ENCODE measurements at places on chromosomes 4 and X.

DNA sequence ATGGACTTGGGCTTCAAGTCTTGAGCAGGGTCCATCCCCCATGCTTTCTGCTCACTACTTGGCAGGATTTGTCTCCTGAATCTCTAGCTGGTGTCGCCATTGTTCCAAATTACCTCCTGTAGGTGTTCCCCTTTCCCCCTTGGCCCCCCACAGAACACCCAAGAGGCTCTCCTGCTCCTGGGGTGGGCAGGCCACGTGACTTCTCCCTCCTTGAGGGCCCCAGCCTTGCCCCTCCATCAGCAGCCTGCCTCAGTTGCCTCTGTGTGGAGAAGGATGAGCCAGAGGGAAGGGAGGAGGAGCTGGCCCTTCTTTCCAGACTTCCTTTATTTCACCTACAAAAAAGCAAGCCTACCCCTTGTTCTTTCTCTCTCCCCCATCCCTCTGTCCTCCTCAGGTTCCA is 1.8 kb downstream of the GPR78 start:
- DNase-seq = no peak

- DNase-seq = no peak
Measured at GRCh38 chr4:82809619-82810018, 11.0 kb upstream of the SCD5 start.

DNA sequence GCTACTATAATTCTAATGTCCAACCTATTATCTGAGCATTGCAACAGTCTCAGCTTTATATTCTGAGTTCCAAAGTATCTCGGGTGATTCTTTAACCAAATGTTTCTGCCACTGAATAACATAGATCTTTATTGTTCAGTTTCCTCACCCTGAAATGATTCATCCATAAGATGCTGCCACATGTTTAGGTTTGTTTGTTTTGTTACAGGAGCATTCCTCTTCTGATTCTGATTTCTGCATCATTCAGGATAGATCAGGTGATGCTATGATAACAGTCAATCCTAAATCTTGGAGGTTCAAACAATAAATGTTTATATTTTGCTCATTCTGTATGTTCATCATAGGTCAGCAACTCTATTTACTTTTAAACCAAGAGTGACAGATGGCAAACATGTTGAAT is 927.6 kb downstream of the PCDH7 start:
- no peak for DNase-seq

DNA sequence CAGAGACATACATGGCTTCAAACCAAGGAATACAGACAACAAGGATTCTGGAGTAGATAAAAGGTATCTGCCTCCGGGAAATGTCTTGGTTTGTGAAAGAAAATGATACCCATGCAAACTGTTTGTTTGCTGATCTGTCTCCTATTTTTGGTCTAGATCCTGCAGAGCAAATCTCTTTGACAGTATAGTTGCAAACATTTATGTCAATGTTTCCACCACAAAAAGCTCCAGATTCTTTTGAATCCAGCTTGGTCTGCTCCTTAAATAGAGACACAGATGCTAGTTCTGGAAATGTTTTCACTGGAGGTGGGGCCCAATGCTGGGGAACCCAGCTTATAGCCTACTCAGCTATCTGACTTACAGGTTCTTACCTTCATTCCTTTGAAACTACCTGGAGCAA is 119.7 kb downstream of the ATG4A start:
- DNase-seq = no peak

- DNase-seq = no peak
Measured at GRCh38 chrX:101639583-101639982, 20.1 kb downstream of the ARMCX2 start.

- no peak for DNase-seq
Measured at GRCh38 chr4:158122501-158122900, 50.3 kb downstream of the GASK1B start.

DNA sequence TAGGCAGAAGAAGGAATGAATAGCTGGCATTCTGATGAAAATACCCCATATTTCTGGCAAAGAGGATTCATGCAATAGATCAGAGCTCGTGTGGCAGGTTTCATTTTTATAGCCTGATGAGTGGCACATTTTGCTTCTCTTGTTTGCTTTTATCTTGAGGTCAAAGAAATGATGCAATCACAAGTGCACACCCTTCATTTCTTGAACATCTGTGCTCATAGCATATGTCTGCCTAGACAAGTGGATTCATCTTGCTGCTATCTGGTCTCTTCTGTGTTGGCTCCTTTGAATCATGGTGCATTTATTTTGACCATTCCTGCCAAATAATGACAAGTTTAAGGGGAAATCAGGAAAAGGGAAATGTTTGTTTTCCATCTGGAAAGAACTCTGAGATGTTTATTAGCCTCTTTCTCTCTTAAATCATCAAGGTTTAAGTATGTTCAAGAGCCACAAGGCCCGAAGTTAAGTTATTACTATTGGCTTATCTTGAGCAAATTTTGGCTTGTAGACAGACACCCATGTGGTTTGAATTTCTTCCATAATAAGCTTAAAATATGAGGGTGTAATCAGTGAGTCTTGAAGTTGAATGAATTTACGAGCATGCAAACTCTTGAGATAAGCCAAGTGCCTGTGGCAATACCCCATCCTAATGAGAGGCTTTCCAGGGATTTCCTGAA is 59.3 kb upstream of the HS3ST1 start:
- DNase-seq = peak; percentile 68

DNA sequence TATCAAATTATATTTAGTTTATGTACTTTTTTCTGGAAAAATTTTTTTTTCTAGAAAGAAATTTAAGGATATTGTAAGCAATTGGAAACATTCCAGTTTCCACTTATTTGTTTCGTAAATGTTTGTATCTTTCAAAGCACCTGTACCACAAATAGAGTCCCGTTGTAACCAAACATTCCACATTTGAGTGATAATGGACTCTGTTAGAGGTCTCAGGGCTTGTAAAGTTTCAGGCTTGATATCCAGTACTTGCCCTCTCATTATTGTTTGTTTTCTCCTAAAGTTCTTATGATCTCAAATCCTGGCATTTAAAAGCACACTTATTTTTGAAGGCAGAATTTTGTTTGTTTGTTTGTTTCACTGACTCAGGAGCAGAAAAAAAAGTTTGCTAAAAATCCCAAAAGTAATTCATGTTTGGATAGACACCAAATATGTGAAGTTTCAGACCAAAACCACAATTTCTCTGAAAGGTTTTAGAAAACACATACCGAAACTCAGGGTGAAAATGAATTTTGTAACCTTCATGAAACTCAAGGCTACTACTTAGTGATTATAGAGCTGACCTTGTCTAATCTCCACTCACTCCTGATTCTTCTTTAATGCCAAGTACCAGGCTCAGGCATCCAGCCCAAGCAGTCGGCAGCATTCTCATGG is 5.7 kb upstream of the TMEM192 start:
- DNase-seq = no peak

- DNase-seq = no peak
Measured at GRCh38 chr4:23897564-23898109, 7.8 kb upstream of the PPARGC1A start.

DNA sequence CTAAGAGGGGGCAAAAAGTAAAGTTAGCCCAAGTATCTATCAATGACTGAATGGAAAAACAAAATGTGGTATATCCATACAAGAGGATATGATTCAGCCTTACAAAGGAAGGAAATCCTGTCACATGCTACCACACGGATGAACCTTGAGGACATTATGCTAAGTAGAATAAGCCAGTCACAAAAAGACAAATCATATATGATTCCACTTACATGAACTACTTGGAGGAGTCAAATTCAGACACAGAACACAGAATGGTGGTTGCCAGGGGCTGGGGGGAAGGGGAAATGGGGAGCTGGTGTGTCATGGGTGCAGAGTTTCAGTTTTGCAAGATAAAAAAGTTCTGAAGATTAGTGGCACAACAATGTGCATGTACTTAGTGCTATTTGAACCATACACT is 101.8 kb downstream of the SH3KBP1 start:
- no peak for DNase-seq

- no peak for DNase-seq
Measured at GRCh38 chrX:109732807-109733612, at the start of gene ACSL4. ACSL4 (minus strand) TSS chrX:109733257; CDS start chrX:109683363, 49,894 bp downstream.

- no peak for DNase-seq
Measured at GRCh38 chrX:101417190-101417589, 9.2 kb downstream of the HNRNPH2 start.

GRCh38 chr4:88533088-88533790 is 9.7 kb upstream of the PYURF start:
- no peak for DNase-seq

DNA sequence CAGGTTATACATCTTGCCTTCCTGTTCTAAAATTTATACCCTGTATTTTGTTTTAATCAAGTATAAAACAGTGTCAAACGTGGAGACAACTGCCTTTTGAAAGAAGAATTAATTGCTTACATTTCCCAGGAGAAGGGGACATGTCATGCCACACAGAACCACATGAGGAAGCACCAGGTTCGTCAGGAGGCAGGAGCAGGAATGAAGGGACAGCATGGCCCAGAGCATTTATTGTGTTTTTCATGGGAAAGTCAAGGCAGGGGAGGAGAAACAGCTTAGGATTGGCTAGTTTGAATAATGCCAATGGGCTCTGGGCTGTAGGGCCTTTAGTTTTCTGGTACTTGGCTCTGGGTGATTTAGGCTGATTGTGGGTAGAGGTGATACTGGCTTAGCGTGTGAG is 203.7 kb downstream of the CFAP299 start:
- DNase-seq = no peak

DNA sequence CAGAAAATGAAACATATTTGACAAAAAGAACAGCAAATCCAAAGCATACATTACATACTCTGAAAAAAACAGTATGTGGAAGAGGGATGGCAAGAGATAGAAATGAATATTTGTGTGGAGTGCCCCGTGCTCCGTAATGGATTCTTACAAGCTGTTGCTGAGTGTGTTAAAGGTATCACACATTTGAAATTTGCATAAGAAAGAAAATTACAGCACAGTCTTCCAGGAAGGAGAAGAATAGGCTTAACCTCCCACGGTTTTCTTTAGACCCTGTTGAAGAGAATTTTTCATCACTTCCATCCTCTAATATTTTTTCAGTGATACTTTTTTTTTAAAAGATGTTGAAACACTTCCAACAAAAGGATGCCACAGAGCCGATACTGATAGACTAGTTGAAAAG is 1489.4 kb downstream of the RAPGEF2 start:
- no peak for DNase-seq

- DNase-seq = no peak
Measured at GRCh38 chr4:52052475-52052780, 1.3 kb downstream of the SPATA18 start.

- no peak for DNase-seq
Measured at GRCh38 chr4:65983061-65983460, 312.8 kb upstream of the EPHA5 start.

- DNase-seq = peak; percentile 48
Measured at GRCh38 chrX:103687696-103688201, 1.2 kb upstream of the MORF4L2 start.
